Activated naive CD4-positive, alpha-beta T cell treated with Interleukin-2 at 50 U/mL for 16 hours (primary cell): ENCODE measurements at places on chromosomes 1 and 21.

- DNase-seq: no peak
Measured at GRCh38 chr1:159307346-159308020, 5.3 kb downstream of the FCER1A start.

DNA sequence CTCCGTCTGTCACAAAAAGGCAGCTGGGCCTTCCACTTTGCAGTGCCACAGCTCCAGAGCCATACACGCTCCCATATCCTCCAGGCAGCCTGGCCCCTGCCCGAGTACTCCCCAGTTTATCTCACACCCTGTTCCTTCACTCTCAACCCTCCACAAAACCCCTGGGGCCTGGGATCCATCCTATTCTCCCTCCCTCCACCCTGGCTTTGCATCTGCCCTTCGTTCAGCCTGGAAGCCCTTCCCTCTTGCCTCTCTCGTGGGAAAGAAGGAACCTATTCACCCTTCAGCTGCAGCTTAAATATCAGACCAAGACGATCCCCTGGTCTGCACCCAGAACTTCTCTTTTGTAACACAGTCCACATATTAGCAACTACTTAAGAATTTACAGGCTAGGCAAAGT is 56.7 kb downstream of the CAMK2N1 start:
- no peak for DNase-seq

- DNase-seq: no peak
Measured at GRCh38 chr1:173481195-173481772, 4.1 kb downstream of the PRDX6 start.

GRCh38 chr1:90206260-90206659 is 211.3 kb downstream of the ZNF326 start:
- no peak for DNase-seq

- DNase-seq: peak; percentile 14
Measured at GRCh38 chr1:44609412-44609767, 64.9 kb downstream of the TMEM53 start.

DNA sequence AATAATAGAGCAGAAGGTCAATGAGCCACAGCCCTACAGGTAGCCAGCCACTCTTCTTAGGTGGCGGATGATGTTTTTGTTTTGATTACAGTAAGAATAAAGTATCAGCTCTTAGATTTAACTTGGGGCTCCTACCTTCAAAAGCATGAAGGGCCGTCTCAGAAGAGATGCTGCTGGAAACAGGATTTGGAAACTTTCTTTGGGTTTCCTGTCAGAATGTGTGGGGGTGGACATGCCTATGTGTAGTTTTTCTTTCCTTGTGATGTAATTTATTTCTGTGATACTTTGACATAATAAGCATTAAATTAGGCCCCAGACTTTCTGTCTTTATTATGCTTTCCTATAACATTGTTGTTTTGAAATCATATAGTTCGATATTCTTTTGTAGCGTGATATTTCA is 1.5 kb downstream of the RAP1A start:
- DNase-seq: no peak

DNA sequence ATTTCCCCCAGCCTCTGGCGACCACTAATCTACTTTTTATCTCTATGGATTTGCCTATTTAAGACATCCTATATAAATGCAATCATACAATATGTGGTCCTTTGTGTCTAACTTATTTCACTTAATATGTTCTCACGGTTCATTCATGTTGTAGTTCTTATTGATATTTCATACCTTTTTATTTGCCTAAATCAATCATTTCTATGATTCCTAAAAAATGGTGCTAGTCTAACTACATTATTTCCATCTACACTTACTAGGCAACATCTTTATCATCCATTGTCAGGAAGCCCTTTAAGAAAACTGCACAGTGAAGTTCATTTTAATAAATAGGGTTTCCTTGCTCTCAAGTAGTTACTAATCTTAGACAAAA is 380 bp upstream of the FBXO28 start:
- no peak for DNase-seq

- no peak for DNase-seq
Measured at GRCh38 chr21:33810766-33811165, 104.8 kb downstream of the ATP5PO start.
